Stomach (tissue), 19 donors: ENCODE measurements at places on chromosomes 7 and 10. TPM values are rescaled to one million over a fixed set of nuclear protein-coding genes. Genes with fewer than 3 reads are reported as not detected.

The PNLIPRP2 gene
- 4.1 TPM for total RNA-seq

- DNase-seq, result no peak
Measured at GRCh38 chr10:3936422-3937040, 151.5 kb upstream of the KLF6 start.

GRCh38 chr7:23043441-23043840, 29.5 kb upstream of the HYCC1 start:
- no peak for DNase-seq

- DNase-seq, result no peak
Measured at GRCh38 chr7:108839076-108839475, 269.4 kb downstream of the DNAJB9 start.

- peak; percentile 33 for DNase-seq
Measured at GRCh38 chr7:17545348-17545747, 246.9 kb downstream of the AHR start.

DNA sequence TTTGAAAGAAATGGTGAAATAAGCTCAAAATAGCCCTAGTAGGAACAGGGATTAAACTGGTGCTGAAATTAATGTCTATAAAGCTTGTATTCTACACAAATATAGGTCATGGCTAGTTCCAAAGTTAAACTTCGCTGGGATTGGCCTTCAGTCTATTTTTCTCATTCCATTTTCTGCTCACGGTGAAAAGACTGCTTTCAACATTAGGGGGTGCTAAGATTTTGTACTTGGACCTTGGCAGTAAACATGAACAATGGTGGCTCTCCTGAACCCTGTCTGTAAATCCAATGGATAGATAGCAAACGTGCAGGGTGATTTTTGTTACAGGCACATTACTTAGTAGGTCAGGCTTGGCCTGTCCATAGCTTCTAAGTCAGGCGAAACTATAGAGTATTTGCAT, 36.0 kb upstream of the RSU1 start:
- DNase-seq, result peak; percentile 51
